ENCODE measurements at places on chromosomes 7 and 10.

DNA sequence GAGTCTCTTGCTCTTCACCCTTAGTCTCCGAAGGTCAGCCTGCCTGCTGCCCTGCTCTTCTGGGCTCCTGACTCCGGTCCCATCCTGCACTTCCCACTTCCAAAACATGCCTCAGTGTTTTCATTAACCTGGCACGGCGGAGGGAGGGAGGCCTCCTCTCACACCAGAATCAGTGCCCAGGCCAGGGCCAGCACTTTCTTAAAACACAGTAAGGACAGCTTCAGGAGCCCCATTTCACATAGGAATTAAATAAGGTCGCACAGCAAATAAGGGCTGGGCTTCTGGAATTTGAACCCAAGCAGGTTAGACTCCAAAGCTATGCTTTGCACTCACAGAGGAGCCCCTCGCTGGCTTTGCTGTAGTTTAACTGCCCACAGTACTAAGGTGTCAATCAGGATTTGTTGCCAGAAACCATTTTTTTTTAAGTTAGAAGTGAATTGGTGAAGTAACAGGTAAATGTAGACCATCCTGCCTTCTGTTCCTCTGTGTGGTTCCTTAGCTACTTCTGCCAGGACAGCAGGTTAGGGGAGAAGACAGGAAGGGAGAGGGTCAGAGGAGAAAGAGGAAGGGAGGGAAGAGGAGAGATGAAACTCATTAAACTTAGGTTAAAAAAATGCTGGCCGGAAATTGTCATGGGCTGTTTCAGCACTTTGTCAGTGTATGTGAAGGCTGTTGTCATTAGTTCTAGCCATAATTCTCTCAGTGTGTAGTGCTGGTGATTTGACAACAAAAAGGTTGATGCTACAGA, 1.1 kb downstream of the RASSF4 start:
- no peak for DNase-seq

- no peak for DNase-seq
Observed at GRCh38 chr10:98196985-98197384, 62.5 kb downstream of the R3HCC1L start.

- peak; percentile 31 for DNase-seq
Observed at GRCh38 chr10:69801094-69801433, 642 bp upstream of the COL13A1 start.

DNA sequence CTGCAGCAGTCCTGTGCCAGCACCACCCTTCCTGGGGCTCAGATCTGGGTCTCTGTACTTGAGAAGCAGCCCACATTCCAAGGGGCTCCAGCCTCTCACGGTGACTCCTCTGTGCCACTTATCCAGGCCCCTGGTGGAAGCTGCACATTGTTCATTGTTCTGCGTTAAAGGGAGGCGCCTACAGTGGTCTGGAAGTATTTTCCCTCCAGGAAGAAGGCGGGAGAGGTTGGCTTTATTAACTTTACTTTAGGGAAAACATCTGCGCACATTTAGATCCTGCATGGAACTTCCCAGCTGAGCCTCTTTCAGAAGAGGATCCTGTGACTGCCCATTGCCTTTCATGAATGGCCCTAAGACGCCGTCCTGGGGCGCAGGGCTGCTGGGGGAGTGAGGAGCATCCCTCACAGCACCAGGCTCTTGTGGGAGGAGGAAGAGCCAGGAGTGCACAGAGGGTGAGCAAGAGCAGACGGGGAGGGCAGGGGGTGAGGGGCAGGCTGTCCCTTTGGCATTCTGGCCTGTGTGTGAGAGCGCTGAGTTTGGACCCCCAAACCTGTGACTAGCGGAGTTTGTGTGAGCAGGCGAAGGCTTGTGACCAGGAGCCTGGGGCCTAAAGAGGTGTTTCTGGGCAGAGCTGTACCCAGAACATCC, 98.6 kb upstream of the BTBD16 start:
- DNase-seq = no peak

GRCh38 chr7:2048006-2048405, 184.7 kb downstream of the MAD1L1 start:
- DNase-seq = no peak

- DNase-seq = no peak
Observed at GRCh38 chr7:43302773-43303460, 190.5 kb downstream of the HECW1 start.

DNA sequence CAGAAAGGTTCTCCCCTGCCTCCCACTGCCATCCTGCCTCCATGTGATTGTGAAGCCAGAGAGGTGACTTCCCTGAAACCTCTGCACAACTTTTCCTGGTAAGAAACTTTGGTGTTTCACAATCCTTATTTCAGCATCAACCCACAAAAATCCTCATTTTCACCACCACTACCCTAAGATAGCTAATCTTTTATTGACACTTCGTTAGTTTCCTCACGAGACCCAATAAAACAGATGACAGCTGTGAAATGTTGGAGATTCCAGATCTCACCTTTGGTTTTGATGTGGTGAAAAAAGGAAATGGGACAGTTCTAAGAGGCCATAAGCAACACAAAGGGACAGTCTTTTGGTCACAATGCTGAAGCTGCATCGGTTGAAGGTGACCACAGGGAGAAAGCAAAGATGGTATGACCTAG, 59.9 kb upstream of the TM9SF3 start:
- DNase-seq = no peak

DNA sequence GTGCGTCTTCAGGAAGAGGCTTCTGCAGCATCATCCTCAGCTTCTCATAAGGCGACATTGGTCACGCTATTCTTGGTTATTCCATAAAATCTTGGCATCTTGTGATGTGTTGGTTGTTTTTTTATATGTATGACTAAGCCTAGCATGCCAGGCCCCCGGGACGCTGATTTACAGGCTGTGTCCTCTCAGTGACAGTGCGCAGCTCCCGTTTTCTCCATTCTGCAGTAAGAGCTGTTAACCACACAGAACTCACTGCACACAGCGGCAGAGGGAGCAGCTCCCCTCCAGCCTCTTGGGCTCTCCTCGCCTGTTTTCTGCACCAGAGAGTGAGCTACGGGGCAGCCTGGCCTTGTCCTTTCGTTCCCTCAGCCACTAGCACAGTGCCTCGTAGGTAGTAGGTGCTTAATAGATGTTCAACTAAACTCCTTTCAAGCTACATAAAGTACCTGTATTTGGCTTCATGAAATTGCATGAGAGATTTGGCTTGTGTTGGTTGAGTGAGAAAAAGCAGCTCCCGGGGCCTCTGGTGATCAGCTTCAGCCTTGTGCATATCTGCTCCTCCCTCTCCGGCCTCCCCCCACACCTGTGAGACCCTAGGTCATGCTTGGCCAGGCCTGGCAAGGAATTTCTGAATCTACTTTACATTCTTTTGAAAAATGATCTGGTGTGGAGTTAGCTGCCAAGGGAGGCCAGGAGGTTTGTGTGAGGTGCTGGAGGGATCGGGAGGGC, 116.2 kb downstream of the WDR37 start:
- DNase-seq = no peak

- DNase-seq = no peak
Observed at GRCh38 chr7:49775065-49775948, 1.9 kb downstream of the VWC2 start.

- DNase-seq = no peak
Observed at GRCh38 chr10:15015451-15015850, 28.3 kb upstream of the OLAH start.

GRCh38 chr7:84248843-84249242, 54.3 kb upstream of the SEMA3A start:
- DNase-seq = no peak

- DNase-seq = no peak
Observed at GRCh38 chr10:96266118-96266770, 5.1 kb downstream of the BLNK start.

- DNase-seq = peak; percentile 86
Observed at GRCh38 chr10:86755740-86756510, 494 bp upstream of the BMPR1A start.

DNA sequence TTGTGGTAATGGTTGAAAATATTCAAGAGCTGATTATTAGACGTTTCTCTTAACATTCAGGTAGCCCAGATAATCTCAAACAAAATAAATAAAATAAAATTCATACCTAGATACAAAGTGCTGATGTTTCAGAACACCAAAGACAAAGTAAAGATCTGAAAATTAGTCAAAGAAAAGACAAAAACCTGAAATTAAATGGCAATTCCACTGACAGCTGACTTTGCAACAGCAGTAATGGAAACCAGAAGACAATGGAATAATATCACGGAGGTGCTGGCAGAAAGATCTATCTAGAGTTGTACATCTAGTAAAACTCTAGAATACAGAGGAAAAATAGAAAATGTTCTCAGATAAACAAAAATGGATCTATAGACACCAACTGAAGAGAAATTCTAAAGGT, 58.0 kb upstream of the IKZF1 start:
- DNase-seq = no peak

GRCh38 chr7:159096736-159097581, 47.7 kb downstream of the VIPR2 start:
- DNase-seq = no peak

DNA sequence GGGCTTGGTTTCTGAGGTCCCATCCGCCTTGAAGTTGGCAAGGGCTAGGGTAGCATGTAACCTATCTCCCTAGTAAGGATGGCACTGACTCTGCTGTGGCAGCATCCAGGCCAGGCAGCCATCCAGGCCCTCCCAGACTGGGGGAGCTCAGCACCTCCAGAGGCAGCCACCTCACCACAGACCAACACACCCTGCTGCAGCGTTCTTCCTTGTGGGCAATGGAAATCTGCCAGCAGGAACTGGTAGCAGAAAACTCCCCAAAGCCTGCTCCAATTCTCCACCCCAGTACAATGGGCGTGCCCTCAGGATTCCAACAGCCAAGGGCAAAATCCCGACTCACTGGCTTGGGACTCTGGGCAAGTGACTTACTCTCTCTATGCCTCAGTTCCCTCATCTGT, 27.5 kb downstream of the DLG5 start:
- no peak for DNase-seq

GRCh38 chr10:111801841-111802240, 381.7 kb downstream of the GPAM start:
- no peak for DNase-seq

DNA sequence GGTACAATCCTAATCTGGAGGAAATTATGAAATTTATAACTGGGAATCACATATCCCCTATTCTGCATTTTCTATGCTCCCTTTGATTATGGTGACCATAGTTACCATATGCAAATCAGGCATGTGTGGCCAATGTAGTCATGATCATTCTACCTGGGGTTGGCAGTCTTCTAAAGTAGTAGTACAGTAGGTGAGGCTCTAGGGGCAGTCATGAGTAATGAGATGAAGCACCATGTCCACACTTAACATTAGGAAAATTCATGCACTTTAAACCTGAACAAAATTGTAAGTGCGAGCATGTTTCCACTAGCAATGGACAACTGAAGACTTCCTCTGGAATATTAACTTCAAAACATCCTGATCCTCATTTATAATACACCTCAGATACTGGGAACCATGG, 545.9 kb downstream of the SUGCT start:
- DNase-seq = no peak

- peak; percentile 83 for DNase-seq
Observed at GRCh38 chr7:48084727-48085432, 4.2 kb upstream of the UPP1 start.

- peak; percentile 49 for DNase-seq
Observed at GRCh38 chr7:2477447-2478398, 1.5 kb upstream of the GRIFIN start.

GRCh38 chr10:130615457-130615856, 479.3 kb downstream of the GLRX3 start:
- no peak for DNase-seq

GRCh38 chr7:19619122-19619521, 89.7 kb downstream of the POLR1F start:
- DNase-seq = no peak

DNA sequence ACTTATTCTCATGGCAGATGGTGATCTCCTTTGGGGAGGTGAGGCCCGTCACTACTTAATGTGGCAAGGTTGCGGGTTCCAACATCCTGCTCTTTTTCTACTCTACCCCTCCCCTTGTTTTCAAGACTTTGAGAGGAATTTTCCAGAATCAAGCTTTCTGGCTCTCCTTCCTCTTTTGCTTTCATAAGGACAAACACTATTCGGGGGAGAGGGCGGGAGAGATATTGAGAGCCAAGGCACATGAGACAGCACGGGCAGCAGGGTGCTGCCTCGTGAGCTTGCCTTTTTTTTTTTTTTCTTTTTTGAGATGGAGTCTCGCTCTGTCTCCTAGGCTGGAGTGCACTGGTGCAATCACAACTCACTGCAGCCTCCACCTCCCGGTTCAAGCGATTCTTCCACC, 6.9 kb upstream of the PFKFB3 start:
- DNase-seq = no peak

DNA sequence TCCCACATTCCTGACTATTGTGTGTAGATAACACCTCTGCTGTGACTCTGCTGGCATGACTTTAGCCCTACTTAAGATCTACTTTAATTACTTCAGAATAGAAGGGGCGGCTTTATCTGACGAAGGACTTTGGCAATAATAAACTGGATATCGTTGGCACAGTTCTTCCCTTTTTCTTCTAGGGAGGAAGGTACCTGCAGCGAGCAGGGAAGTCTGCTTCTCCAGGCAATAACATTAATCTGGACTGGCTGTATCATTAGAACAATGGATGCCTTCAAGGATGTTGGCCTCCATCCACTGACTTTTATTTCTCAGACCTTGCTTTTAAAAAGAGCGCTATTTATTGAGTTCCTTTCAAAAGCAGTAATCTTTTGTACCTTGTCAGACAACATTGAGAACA, 172.6 kb upstream of the THSD7A start:
- no peak for DNase-seq

GRCh38 chr7:154720016-154720415, 282.9 kb downstream of the PAXIP1 start:
- DNase-seq = no peak

GRCh38 chr7:128405471-128406313, 4.1 kb downstream of the IMPDH1 start:
- DNase-seq = peak; percentile 47

- no peak for DNase-seq
Observed at GRCh38 chr10:26243351-26243720, 26.8 kb downstream of the GAD2 start.

GRCh38 chr7:55409482-55410225, 44.5 kb downstream of the LANCL2 start:
- DNase-seq = no peak

DNA sequence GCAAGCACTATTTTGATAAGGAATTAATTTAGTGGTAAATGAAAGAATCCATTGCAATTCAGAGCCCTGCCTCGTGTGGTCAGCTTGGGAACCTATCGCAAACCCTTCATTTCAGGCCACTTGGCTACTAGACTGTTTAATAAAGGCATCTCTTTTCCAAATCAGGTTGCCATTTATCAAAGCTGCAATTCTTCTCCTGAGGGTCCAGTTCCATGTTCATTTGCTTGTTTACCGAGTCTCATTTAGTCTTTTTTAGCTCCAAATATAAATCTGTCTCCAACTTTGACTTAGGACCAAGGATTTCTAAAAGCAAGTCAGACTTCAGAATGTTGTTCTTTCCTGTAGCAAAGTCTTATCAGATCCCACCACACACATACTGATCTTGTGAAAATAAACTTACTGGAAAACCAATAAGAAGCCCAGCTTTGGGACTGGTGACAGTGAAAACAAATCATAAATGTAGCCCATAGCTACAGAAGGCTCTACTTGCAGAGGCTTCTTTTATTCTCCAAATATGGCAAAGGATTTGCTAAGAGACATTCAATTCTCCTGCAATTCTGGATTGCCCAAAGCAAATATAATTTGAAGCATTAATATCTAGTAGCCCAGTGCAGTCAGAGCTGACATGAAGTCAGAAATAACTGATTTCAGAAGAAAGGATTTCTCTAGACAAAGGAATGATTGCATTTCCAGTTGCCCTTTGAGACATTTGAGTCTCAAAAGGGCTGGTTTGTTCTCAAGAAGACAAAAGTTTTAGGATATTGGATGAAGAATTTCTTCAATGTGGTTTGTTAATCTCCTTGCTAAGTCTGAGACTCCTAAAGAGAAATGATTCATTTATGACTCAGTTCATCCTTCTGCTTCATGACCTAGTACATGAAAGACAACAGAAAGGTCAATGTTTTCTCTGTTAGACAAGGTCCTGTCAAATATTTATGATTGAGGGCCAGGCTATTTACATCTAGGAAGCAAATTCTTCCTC, 28.0 kb downstream of the PPP1R3C start:
- DNase-seq = no peak
